ENCODE measurements at places on chromosomes 12 and 14.
A peak's percentile ranks its signal among the peaks of the same experiment; 100 is the strongest.

DNA sequence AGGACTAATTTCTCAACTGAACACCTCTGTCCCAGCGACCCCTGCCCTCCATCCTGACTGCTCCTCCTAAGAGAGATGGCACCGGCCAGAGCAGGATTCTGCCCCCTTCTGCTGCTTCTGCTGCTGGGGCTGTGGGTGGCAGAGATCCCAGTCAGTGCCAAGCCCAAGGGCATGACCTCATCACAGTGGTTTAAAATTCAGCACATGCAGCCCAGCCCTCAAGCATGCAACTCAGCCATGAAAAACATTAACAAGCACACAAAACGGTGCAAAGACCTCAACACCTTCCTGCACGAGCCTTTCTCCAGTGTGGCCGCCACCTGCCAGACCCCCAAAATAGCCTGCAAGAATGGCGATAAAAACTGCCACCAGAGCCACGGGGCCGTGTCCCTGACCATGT, 756 bp downstream of the RNASE7 start:
- DNase-seq: no peak

- DNase-seq: no peak
These were observed 57.4 kb upstream of the LRFN5 start for GRCh38 chr14:41549282-41549681.

- no peak for DNase-seq
These were observed 102.9 kb downstream of the RASSF9 start for GRCh38 chr12:85733221-85733840.

DNA sequence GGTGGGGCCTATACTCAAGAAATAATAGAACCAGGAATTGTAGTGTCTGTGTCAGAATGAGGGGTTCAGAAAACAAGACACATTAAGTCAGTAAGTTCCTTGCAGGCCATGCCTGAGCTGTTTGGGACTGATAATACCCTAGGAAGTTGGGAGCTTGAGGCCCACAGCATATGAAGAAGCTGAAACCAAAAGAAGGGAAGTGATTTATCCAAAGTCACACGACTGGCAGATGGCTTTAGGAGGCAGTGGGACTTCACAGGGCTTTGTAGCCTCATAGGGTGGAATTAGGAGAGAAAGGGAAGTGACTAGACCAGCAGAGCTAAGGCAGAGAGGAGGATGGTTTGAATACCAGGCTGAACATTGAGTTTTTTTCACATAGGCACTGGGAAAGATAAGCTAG, 56.6 kb upstream of the SRSF5 start:
- no peak for DNase-seq

GRCh38 chr12:62865065-62865464, 69.9 kb downstream of the PPM1H start:
- no peak for DNase-seq

GRCh38 chr14:73758392-73759182, 44.4 kb upstream of the PNMA1 start:
- peak; percentile 79 for DNase-seq

- DNase-seq: peak; percentile 51
These were observed 15.0 kb downstream of the KCTD10 start for GRCh38 chr12:109461846-109462756.

GRCh38 chr12:89832336-89832735, 123.7 kb upstream of the ATP2B1 start:
- no peak for DNase-seq

DNA sequence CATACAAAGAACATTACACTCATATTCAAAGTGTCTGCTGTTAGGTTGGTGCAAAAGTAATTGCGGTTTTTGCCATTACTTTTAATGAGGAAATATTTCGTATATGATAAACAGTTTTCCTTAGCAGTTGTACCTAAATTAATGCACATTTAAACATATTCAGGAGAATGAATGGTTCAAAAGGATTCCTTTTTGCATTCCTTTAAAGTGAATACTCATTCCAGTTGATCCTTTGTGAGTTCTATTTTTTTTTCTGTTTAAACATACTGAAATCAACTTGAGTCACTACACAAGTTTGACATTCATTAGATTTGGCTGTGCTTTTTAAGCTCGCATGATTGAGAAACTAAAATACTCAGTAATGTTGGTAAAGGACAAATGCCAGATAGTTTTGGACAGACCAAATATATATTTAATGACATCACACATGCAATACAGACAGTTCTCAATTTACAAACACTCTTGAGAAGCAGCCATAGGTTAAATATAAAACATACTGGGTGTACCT, 13.8 kb upstream of the SLC38A2 start:
- DNase-seq: no peak

GRCh38 chr14:24224618-24225071, 7.5 kb downstream of the NEDD8 start:
- no peak for DNase-seq

- no peak for DNase-seq
These were observed 68.5 kb upstream of the LGR5 start for GRCh38 chr12:71371122-71371521.

DNA sequence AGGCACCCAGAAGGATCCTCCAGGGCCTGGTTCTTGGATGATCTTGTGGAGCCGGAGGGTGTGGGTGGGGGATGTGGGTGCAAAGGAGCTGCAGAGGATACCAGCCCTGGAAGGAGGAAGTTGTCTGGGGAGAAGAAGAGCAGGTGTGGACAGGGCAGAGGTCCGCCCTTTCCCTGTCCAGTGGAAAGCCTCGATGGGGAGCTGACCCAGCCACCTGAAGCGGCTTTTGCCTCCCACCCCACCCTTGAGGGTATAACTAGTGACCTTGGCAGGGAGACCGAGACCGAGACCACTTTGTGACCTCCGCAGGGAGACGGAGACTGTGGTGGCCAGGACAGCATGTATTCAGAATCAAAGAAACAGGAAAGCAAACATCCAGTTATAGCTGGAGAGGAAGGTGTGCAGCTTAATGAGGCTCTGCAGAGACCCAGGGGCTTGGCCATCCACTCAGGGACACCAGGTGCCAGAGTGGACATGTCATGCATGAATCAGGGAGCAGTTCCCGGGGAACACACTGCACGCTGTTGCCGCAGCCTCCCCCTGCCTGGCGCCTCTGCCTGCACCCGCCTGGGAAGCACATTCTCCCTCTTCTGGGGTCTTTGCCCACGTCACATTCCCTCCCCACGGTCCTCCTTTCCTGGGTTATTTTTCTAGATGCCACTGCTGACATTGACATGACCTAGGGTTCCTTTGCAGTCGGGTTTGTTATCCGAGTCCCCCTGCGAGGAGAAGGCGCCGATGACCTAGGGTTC, 87.7 kb downstream of the ADGRD1 start:
- DNase-seq: no peak
